Nucleus accumbens (tissue), 56 donors: ENCODE measurements at places on chromosomes 13 and 19.
A peak's percentile ranks its signal among the peaks of the same experiment; 100 is the strongest.

DNA sequence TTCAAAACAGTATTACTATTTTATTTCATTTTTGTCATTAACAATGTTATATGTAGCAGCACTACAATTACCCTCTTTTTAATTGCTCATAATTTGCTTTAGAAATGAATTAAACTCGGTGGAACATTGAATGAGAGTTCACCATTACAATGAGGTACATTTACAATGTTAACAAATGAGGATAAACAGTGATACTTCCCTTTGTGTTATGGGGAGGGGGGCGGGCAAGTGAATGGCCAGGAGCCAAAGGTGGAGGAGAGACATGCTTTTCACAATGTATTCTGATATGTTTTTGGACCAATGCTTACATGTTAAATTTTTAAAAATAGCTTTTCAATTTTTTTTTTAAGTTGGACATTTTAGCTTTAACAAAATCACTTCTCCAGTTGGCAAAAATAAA lies 34.2 kb downstream of the NALCN start:
- no peak for DNase-seq

GRCh38 chr19:40139533-40140287 lies 49.0 kb upstream of the ZNF780A start:
- DNase-seq: no peak

GRCh38 chr19:10043286-10043927 lies 30.1 kb downstream of the RDH8 start:
- DNase-seq: no peak

- no peak for DNase-seq
Observed at GRCh38 chr13:73970421-73971055, 163.7 kb downstream of the KLF12 start.

GRCh38 chr19:21705393-21705792 lies 62.0 kb downstream of the ZNF100 start:
- no peak for DNase-seq

GRCh38 chr13:20149762-20150161 lies 11.1 kb downstream of the GJA3 start:
- DNase-seq: no peak

- no peak for DNase-seq
Observed at GRCh38 chr13:40438999-40439797, 227.2 kb downstream of the FOXO1 start.

GRCh38 chr13:72726726-72727416 lies 558 bp downstream of the MZT1 start:
- peak; percentile 5 for DNase-seq

DNA sequence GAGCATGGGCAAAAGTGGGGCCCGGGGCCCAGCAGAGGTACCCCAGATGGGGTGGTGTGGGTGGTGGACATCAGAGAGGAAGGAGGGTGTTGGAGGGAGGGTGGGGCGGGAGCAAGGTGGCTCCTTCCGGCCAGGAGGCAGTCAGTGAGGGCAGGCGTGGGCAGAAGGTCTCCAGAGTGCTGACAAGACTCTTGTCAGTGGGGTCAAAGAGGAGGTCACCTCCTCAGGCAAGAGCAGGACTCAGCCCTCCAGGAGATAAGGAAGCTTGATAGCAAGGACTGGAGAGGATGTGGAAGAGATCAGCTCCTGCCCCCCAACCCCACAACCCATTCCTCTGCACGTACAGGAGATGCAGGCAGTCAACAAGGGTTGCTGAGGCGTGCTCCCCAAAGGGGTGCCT lies 9.8 kb downstream of the GJA3 start:
- DNase-seq: no peak

- no peak for DNase-seq
Observed at GRCh38 chr13:51396352-51396751, 56.5 kb downstream of the INTS6 start.

GRCh38 chr19:51131780-51132680 lies 7.3 kb downstream of the SIGLEC9 start:
- no peak for DNase-seq

- peak; percentile 47 for DNase-seq
Observed at GRCh38 chr19:1860042-1860775, 3.2 kb downstream of the KLF16 start.

DNA sequence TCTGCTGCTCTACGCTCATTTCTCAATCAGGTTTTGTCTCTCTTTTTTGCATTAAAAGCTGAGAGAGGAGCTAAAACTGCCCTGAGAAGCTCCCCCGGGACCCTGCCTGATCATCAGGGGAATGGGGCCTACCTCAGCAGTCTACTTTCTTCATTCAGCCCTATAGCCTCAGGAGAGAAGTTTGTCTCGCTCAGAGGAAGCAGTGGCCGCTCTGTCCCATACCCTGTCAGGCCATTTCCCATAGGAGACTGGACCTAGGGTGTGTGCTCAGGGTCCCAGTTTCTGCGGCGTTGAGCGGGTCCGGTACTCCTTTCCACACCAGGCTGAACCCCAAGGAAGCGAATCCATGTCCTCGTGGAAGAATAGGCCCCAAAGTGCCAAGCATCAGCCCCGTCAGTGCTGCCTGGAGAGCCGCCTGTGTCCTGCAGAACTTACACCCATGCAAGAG lies 21.7 kb downstream of the UBE2L5 start:
- no peak for DNase-seq
